Activated CD4-positive, alpha-beta memory T cell treated with anti-CD3 and anti-CD28 coated beads, Interleukin-2, amount 10 ng/mL, durations not matched to agents 7 days and 5 days (primary cell): ENCODE measurements at places on chromosomes 16 and 17. TPM values are rescaled to one million over a fixed set of nuclear protein-coding genes. Genes with fewer than 3 reads are reported as not detected.
A peak's percentile ranks its signal among the peaks of the same experiment; 100 is the strongest.

DNA sequence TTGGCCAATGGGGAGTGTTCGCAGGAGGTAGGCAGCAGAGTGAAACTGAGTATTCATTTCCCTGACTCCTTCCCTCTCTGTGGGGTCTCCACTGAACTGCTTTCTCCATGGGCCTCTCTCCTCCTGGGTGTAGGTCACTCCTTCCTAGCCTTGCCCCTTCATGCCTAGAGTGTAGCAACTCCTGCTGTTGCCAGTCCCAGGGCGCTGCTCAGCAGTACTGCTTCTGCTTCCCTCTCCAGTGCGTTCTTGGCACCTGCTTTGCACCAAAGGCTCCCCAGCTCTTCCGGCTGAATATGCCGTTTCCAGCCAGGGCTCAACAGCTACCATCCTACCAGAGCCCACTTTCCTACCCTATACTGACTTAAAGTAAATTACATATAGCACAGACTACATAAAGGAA lies 92.2 kb downstream of the MAF start:
- H3K36me3 ChIP-seq = no peaks in the 10 kb centered on the region
- no peak overlapping the region for H3K4me3 ChIP-seq
- H3K27me3 ChIP-seq = peaks cover 6% of the 10 kb centered on the region
- H3K27ac ChIP-seq = no peak overlapping the region
- DNase-seq = no peak

- no peak for DNase-seq
- no peaks in the 10 kb centered on the region for H3K4me1 ChIP-seq
- no peak overlapping the region for H3K27ac ChIP-seq
These were observed 56.5 kb downstream of the COPRS start for GRCh38 chr17:31802502-31802901.

- DNase-seq = peak; percentile 38
- H3K36me3 ChIP-seq = peaks cover 10% of the 10 kb centered on the region
- peak overlapping the region; percentile 91 for H3K27ac ChIP-seq
- H3K27me3 ChIP-seq = no peaks in the 10 kb centered on the region
- H3K4me3 ChIP-seq = peak overlapping the region; percentile 69
- H3K4me1 ChIP-seq = peaks cover 63% of the 10 kb centered on the region
These were observed 44.5 kb downstream of the VMP1 start for GRCh38 chr17:59751955-59752413.

GRCh38 chr16:29809850-29810698 lies 1.9 kb upstream of the PRRT2 start:
- peaks cover 11% of the 10 kb centered on the region for H3K27me3 ChIP-seq
- peaks cover 64% of the 10 kb centered on the region for H3K4me1 ChIP-seq
- H3K4me3 ChIP-seq = peak overlapping the region; percentile 83
- H3K27ac ChIP-seq = peak overlapping the region; percentile 72
- H3K36me3 ChIP-seq = peaks cover 38% of the 10 kb centered on the region

GRCh38 chr17:42894283-42895184 lies 6.1 kb upstream of the G6PC1 start:
- H3K4me3 ChIP-seq = no peak overlapping the region
- DNase-seq = no peak
- H3K4me1 ChIP-seq = peaks cover 3% of the 10 kb centered on the region
- H3K36me3 ChIP-seq = no peaks in the 10 kb centered on the region

GRCh38 chr16:2384426-2384825 lies 43.9 kb upstream of the ABCA3 start:
- peaks cover 4% of the 10 kb centered on the region for H3K4me1 ChIP-seq
- H3K36me3 ChIP-seq = no peaks in the 10 kb centered on the region
- no peak overlapping the region for H3K27ac ChIP-seq
- DNase-seq = no peak
- peaks cover 15% of the 10 kb centered on the region for H3K27me3 ChIP-seq
- H3K4me3 ChIP-seq = no peak overlapping the region

DNA sequence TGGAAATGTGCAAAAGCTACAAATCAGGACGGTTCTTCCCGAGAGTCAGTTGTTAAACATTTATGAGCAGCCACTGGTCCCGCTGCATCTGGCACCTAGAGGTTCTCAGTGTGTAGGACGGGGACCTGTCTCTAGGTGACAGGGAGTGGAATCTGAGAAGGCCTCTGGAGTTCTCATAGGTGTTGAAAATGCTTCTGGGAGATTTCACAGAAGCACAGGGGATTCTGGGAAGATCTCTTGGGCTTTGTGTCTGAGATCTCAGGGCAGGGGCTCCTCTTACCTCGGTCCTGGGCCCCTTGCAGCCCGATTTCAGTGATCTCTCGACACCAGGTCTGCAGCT lies 8.9 kb downstream of the ALOX15 start:
- no peak overlapping the region for H3K27ac ChIP-seq
- H3K4me1 ChIP-seq = peaks cover 15% of the 10 kb centered on the region
- H3K4me3 ChIP-seq = no peak overlapping the region
- no peaks in the 10 kb centered on the region for H3K36me3 ChIP-seq
- no peak for DNase-seq
- peaks cover 42% of the 10 kb centered on the region for H3K27me3 ChIP-seq

- H3K36me3 ChIP-seq = no peaks in the 10 kb centered on the region
- H3K27me3 ChIP-seq = no peaks in the 10 kb centered on the region
- no peak for DNase-seq
- no peak overlapping the region for H3K4me3 ChIP-seq
- H3K4me1 ChIP-seq = no peaks in the 10 kb centered on the region
These were observed 375.3 kb downstream of the WWOX start for GRCh38 chr16:78474762-78475161.

DNA sequence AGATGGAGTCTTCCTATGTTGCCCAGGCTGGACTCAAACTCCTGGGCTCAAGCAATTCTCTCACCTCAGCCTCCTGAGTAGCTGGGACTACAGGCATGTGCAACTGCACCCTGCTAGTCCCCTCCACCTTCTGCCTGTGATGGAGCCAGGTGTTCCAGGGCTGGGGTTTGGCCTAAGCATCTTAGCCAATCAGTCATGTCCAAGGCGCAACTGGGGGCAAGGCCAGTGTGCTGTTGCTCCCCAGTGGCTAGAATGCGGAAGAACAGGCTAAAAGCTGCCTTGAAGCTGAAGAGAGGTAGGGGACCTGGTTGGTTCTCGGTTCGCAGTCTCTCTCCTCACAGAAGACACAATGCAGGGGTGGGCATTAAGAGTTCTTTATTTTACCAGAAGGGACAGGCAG lies 18.6 kb downstream of the FLOT2 start:
- DNase-seq = no peak
- H3K4me3 ChIP-seq = no peak overlapping the region
- H3K27me3 ChIP-seq = no peaks in the 10 kb centered on the region
- H3K27ac ChIP-seq = no peak overlapping the region
- peaks cover 57% of the 10 kb centered on the region for H3K36me3 ChIP-seq

DNA sequence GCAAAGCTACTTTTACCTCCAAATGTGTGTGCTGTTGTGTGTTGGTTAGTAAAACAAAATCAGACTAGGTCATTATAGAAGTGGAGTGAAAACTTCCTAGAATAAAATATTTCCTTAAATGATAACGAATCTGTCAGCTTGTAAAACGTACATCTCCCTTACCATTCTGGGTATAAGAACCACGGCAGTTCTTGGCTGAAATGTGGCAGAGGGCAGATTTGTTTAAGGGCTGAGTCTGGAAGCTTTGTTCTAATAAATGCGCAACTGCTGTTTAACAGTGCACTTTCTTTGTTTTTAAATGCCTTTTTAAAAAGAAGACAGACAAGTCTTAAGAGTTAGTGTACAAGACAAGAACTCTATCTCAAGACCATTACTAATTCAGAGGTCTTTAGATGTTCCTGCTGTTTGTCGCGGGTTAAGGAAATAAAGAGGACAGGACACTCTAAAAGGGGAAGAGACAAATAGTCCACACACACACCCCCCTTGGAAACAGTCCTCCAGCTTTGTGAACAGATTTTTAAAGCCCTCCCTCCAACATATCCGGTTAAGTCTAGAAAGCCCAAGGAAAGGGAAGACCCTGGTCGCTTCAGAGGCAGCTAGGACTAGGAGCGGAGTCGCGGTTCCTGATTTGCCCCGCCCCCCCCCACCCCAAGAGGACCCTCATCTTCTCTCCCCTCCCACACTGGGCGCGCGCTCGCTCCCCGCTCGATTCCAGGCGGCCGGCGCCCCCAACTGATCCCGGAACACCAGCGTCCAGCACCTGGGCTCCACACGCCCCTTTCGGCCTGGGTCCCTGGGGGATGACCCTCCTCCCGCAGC lies 658 bp downstream of the SYNRG start:
- no peak for DNase-seq
- H3K4me1 ChIP-seq = peaks cover 46% of the 10 kb centered on the region
- H3K36me3 ChIP-seq = peaks cover 45% of the 10 kb centered on the region
- peak overlapping the region; percentile 90 for H3K27ac ChIP-seq
- H3K4me3 ChIP-seq = peak overlapping the region; percentile 72

GRCh38 chr17:81603846-81604610 lies 32.9 kb downstream of the NPLOC4 start:
- no peak overlapping the region for H3K4me3 ChIP-seq
- DNase-seq = no peak
- H3K4me1 ChIP-seq = peaks cover 12% of the 10 kb centered on the region
- peaks cover 61% of the 10 kb centered on the region for H3K36me3 ChIP-seq

- H3K4me3 ChIP-seq = no peak overlapping the region
- H3K36me3 ChIP-seq = peaks cover 5% of the 10 kb centered on the region
- peaks cover 28% of the 10 kb centered on the region for H3K4me1 ChIP-seq
- H3K27me3 ChIP-seq = no peaks in the 10 kb centered on the region
- no peak overlapping the region for H3K27ac ChIP-seq
These were observed 23.4 kb downstream of the SMURF2 start for GRCh38 chr17:64638552-64639203.

GRCh38 chr16:19225651-19226050 lies 57.6 kb downstream of the SYT17 start:
- no peak overlapping the region for H3K4me3 ChIP-seq
- no peaks in the 10 kb centered on the region for H3K27me3 ChIP-seq
- H3K27ac ChIP-seq = no peak overlapping the region
- DNase-seq = no peak
- H3K36me3 ChIP-seq = no peaks in the 10 kb centered on the region
- no peaks in the 10 kb centered on the region for H3K4me1 ChIP-seq

- no peak overlapping the region for H3K4me3 ChIP-seq
- no peaks in the 10 kb centered on the region for H3K27me3 ChIP-seq
- H3K36me3 ChIP-seq = peaks cover 17% of the 10 kb centered on the region
- DNase-seq = no peak
- peaks cover 7% of the 10 kb centered on the region for H3K4me1 ChIP-seq
These were observed 10.9 kb upstream of the HEXD start for GRCh38 chr17:82407255-82407654.

- H3K27ac ChIP-seq = no peak overlapping the region
- no peaks in the 10 kb centered on the region for H3K4me1 ChIP-seq
- H3K4me3 ChIP-seq = no peak overlapping the region
- no peak for DNase-seq
These were observed 213.3 kb upstream of the AXIN2 start for GRCh38 chr17:65774787-65775186.

The SLFN12L gene
- 103 TPM for total RNA-seq

The TPSAB1 gene
- total RNA-seq = not detected

DNA sequence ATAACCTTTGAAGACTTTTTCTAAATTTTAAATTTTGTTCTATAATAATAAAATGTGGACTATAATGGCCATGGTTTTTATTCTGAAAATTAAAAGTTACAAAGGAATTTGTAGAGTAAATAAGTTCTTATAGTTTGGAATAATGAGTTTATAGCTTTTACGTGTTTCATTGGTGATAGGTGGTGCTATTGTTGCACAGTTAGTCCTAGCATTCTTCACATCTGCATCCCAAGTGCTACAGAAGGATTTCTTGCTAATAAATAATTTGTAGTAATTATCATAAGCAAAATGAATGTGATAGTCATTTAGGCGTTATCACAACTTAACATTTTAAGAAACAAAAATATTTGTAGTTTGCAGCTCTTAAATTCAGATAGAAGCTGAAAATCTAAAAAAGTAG lies 67.9 kb downstream of the BCAS3 start:
- no peak for DNase-seq
- no peak overlapping the region for H3K4me3 ChIP-seq
- H3K4me1 ChIP-seq = no peaks in the 10 kb centered on the region
- no peaks in the 10 kb centered on the region for H3K36me3 ChIP-seq

The MMP25 gene
- total RNA-seq = 112 TPM

The TNS4 gene
- 12.7 TPM for total RNA-seq

The MAPT gene
- 0.70 TPM for total RNA-seq

- H3K27me3 ChIP-seq = no peaks in the 10 kb centered on the region
- no peak overlapping the region for H3K4me3 ChIP-seq
- no peaks in the 10 kb centered on the region for H3K36me3 ChIP-seq
- no peaks in the 10 kb centered on the region for H3K4me1 ChIP-seq
These were observed 211.0 kb upstream of the TOX3 start for GRCh38 chr16:52757746-52758472.

- H3K27me3 ChIP-seq = no peaks in the 10 kb centered on the region
- peak overlapping the region; percentile 94 for H3K27ac ChIP-seq
- no peak for DNase-seq
- peak overlapping the region; percentile 94 for H3K4me3 ChIP-seq
These were observed 558 bp downstream of the PEX12 start for GRCh38 chr17:35577830-35578196.

The NXPH3 gene
- total RNA-seq = not detected

GRCh38 chr17:59558953-59559352 lies 6.5 kb upstream of the DHX40 start:
- no peaks in the 10 kb centered on the region for H3K4me1 ChIP-seq
- no peak for DNase-seq
- H3K4me3 ChIP-seq = no peak overlapping the region
- peaks cover 5% of the 10 kb centered on the region for H3K27me3 ChIP-seq

The AGRP gene
- total RNA-seq = not detected

GRCh38 chr17:22517716-22518115 lies 825.4 kb downstream of the KCNJ18 start:
- DNase-seq = no peak
- H3K27ac ChIP-seq = no peak overlapping the region
- no peaks in the 10 kb centered on the region for H3K4me1 ChIP-seq
- H3K4me3 ChIP-seq = no peak overlapping the region
- H3K36me3 ChIP-seq = no peaks in the 10 kb centered on the region

DNA sequence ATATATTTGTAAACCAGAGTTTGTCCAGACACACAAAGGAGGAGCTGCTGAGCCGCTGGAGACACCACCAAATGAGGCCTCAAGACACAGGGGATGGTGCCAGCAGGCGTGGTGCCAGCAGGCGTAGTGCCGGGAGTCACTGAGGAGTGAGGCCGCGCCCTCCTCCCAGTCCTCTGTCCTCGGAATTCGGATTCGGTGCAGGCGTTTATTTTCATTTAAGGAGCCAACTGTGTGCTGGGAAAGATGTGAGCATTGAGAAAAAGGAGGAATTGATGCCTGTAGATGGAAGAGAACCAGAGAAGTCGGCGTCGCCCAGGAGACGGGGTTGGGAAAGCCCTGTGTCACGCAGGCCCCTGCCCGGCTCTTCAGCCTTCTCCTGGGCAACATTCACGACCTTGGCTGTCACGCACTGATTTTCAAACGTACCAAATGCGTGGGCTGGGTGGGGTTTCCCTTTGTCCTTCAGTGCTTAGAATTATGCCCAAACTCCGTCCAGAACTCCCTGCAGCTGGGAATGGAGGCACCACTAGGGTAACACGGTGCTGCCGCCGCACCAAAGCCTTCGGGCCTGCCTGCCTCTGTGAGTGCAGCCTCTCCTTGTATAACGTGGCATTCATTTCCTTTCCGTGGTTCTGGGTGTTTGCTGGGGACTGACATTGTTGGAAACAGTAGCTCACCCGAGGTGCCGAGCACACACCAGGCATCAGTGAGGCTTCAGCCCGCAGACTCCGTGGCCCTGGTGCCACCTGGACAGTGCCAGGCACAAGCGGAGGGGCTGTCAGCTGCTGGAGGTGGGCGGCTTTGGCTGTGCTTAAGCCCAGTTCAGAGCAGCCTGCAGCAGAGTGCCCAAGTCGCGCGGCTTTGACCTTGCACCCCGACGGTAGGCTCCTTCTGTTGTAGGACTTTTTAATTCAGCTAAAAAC lies 49.0 kb upstream of the CHMP6 start:
- H3K4me1 ChIP-seq = peaks cover 33% of the 10 kb centered on the region
- no peak for DNase-seq
- H3K27me3 ChIP-seq = no peaks in the 10 kb centered on the region
- peaks cover 67% of the 10 kb centered on the region for H3K36me3 ChIP-seq
- no peak overlapping the region for H3K4me3 ChIP-seq
